ENCODE measurements at places on chromosomes 16 and 17.
A peak's percentile ranks its signal among the peaks of the same experiment; 100 is the strongest.

DNA sequence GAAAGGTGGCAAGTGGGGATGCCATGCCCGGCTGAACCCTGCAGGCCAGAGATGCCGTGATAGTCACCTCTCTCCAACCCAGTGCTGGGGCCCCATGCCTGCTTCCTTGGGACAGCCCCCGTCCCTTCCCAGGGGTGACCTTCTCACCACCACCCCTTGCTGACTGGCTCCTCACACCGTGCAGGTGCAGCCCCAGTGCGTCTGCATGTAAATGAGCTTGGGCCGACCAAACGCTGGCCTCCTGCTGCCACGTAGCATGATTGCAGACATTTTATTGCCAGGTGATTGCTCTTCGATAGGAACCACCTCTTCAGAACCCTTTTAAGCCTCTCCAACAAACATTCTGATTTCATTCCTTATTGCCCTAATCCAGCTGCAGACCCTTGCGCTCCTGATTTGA, 32.5 kb downstream of the ASIC2 start:
- no peak for DNase-seq

- DNase-seq = no peak
Measured at GRCh38 chr17:6278376-6278775, 156.5 kb downstream of the AIPL1 start.

DNA sequence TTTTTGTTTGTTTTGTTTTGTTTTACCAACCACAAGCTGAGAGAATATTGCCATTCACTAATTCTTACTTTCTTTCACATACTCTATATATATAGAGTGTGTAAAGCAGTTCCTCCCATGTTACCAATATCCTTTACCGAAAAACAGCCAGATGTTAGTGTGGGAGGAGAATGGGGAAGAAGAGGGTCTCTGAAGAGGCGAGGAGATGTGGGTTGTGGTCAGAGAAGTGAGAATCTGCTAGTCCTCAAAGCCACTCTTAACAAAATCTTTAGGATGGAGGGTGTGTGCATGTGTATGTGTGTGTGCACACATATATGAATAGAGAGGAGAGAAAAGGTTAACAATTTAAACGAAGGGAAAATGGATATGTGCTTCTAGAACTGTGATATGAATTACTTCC, 80.6 kb downstream of the TUBD1 start:
- no peak for DNase-seq

DNA sequence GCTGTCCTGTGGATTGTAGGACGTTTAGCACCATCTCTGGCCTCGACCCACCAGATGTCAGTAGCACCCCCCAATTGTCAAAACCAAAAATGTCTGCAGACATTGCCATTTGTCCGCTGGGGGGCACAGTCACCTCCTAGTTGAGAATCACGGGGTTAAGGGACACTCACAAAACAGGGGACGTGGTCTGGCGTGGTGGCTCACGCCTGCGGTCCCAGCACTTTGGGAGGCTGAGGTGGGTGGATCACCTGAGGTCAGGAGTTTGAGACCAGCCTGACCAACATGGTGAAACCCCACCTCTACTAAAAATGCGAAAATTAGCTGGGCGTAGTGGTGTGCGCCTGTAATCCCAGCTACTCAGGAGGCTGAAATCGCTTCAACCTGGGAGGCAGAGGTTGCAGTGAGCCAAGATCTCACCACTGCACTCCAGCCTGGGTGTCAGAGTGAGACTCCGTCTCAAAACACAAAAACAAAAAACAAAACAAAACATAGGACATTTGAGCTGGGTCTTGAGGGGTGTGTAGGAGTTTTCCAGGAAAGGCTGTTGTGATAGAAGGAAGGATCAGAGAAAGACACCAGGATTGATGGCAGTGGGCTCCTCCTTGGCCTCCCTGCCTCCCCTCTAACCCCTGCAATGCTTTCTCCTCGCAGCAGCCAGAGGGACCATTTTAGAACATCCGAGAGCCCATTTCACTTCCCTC, 171.8 kb upstream of the GSE1 start:
- DNase-seq = no peak

DNA sequence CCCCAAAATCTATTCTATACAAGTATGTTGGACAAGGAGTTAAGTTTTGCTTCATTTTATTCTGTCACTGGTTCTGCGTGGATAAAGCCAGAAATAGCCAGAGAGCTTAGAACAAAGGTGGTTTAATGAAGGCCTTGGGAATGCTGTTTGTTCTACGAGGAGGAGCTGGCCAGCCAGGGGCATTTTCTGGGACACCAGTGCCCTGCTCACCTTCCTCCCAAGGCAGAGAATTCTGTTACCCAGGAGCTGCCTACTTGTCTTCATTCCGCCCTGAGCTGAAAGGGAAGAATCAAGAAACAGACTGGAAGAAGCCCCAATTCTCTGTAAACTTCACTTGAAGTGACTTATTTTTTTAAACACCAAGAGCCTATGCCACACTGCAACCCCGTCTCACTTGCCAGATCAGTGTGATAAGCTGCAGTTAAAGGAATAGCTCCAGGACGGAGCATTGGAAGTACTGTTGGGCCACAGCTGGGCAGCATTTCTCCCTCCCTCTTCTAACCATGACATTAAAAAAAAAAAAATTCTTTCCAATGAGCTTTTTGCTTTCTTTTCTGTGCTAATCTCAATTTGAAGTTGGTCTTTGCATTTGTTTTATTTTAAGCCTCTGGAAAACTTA, 149.8 kb upstream of the DYNLRB2 start:
- no peak for DNase-seq

DNA sequence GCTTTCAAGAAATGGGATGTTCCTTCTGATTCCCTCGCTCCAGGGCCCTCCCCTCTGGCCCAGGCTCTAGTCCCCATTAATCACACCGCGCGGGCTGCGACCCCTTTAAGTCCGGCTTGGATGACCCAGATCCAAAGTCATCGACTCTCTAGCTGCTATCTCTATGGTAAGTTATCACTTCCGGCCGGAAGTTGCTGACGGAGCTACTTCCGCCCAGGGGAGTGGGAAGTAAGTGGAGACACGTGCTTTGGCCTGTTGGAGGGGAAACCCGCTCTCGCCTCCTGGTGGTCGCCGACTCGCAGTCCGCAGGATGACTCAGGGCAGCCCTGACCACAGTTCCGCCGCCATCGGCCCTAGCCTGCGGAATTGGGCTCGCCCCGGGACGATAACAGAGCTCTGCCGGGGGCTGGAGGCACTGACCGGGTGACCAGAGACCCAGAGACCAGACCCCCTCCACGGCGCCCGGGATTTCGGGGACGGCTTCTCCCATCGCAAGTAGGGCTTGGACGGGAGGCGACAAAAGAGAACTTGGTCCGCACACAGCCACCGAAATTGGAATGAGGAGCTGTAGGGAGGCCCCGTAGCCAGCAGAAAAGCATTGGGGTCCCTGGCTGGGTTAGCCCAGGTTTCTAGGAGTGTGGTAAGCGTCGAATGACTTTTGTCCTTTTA, 52.2 kb upstream of the SEC14L1 start:
- peak; percentile 92 for DNase-seq

DNA sequence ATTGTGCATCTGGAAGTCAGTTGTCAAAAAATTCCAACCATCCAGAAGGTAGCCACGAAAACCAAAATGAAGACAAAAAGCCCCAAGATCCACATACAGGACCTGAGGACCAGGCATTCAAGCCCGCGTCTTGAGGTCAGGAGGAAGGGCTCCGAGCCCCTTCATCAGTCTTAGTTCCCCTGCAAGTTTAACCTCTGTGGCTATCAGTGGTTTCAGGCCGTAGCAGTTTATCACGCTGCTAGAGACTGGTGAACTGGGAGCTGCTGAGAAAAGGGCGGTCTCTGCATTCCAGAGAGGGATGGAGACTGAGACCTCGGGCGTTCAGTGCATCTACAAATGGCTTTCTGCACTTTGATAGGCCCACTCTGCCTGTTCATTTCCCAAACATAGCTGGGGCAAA, 70.6 kb downstream of the IRF8 start:
- no peak for DNase-seq

DNA sequence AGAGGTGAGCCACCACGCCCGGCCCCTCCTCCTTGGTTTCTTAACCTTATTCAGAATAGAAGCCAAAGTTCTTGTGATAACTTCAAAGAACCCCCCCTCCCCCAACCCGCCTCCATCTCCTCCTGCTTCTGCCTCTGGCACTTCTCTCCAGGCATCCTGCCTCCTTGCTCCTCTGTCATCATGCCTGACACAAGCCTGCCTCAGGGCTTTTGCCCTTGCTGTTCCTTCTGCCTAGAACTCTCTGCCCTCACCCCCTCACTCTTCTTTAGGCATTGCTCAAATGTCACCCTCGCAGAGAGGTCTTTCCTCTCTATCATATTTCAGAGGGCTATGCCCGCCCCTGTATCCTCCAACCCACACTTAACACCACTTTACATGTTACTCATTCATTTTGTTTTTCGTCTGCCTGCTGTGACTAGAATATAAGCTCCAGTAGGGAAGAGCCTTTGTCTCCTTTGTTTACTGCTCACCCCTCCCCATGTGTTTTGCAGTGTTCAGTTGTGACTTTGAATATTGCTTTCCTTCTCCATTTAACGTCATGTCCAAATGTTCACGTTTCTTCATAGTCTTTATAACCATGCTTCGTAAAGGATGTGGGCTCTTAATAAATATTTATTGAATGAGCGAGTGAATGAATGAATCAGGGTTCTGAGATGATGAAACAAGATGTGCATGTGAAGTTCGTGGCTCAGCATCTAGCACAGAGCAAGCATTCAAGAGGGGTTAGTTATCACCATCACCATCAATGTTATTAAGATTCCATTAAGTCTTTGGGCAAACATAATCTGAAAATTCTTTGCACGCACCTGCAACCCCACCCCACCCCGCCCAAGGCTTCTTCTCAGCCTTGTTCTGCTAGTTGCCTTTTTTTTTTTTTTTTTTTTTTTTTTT, 186.2 kb upstream of the WSCD1 start:
- DNase-seq = no peak

DNA sequence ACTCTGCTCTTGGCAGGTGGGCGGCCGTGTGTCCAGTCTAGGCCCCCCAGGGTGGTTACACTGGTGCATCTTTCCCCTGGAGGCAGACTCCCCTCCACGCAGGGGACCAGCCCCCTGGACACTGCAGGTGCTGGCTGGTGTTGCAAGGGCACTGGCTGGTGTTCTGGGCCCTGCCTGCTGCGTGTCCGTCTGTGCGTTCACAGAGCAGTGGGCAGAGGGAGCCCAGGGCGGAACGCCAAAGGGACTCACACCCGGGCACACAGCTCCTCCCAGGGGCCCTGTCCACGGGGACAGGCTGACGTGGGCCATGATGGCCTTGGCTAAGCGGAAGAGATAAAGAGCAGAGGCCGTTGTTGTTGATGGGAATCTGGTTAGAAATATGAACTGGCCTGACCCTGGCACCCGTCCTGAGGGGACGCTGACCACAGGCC, 27.3 kb downstream of the ACSF3 start:
- no peak for DNase-seq

GRCh38 chr17:44774271-44775135, 15.7 kb downstream of the ADAM11 start:
- peak; percentile 92 for DNase-seq

DNA sequence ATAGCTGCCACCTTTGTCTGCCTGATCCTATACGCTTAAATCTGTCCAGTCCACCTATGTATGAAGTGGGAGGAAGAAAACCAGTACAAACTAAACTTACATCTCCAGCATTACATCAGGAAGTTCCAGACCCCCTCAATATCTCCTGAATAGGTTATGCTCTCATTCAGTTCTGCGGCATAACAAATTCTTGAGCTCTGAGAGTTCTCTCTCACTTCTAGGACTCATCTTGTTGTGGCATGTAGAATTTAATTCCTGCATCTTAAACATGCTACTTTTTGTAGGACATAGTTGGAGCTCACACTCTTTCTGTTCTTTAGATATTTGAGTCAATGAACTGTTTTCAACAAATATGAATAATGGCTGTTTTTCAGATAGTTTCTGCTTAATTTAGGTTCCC, 662.5 kb downstream of the CDH11 start:
- no peak for DNase-seq

DNA sequence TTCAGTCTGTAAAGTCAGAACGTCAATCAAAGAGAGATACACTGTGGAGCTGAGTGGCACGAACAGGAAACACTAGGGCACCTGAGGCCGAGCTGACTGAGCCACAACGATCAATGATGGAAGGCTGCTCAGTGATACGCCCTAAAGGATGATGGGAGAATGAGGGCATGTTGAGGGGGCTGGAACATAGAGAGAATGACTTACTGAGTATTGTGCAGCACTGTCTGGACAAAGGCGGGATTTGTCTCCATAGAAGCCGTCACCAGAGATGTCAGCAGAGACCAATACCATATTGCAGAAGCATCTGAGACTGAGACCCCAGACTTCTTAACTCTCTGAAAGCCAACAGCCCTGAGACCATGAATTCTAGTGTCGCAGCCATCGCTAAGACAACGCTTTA, 33.4 kb downstream of the ZZEF1 start:
- no peak for DNase-seq

- no peak for DNase-seq
Measured at GRCh38 chr17:66357037-66357436, 54.6 kb downstream of the PRKCA start.

GRCh38 chr16:31461921-31462804, 2.9 kb downstream of the ARMC5 start:
- no peak for DNase-seq

GRCh38 chr16:22692034-22692433, 121.9 kb upstream of the HS3ST2 start:
- no peak for DNase-seq

DNA sequence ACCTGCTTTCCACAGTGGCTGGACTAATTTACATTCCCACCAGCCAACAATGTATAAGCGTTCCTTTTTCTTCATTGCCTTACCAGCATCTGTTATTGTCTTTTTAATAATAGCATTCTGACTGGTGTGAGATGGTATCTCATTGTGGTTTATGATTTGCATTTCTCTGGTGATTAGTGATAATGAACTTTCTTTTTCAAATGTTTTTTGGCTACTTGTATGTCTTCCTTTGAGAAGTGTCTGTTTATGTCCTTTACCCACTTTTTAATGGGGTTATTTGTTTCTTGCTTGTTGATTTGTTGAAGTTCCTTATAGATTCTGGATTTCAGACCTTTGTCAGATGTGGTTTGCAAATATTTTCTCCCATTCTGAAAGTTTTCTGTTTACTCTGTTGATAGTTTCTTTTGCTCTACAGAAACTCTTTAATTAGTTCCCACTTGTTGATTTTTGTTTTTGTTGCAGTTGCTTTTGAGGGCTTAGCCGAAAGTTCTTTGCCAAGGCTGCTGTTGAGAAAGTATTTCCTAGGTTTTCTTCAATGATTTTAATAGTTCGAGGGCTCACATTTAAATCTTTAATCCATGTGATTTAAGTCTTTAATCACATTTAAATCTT, 26.8 kb downstream of the ITGAM start:
- no peak for DNase-seq

GRCh38 chr17:82765371-82765770, 13.5 kb downstream of the TBCD start:
- no peak for DNase-seq

DNA sequence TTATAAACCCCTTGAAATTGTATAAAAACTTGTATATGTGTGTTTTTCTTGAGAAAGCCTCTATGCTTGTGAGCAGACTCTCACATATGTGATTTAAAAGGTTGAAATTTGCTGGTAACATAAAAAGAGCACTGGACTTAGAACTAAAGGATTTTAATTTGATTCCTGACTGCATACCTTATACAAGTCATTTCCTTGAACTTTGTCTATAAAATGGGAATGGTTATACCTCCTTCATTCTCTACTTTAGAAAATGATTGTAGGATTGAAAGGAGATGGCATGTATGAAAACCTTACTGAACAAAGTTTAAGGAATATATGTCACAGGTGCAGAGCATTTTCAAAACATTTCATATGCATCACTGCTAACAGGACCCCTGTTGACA, 10.4 kb upstream of the ARL2BP start:
- DNase-seq = no peak
